ENCODE measurements at places on chromosomes 4 and X.

- no peak for DNase-seq
These were observed 337.7 kb downstream of the BMPR1B start for GRCh38 chr4:95095348-95095974.

DNA sequence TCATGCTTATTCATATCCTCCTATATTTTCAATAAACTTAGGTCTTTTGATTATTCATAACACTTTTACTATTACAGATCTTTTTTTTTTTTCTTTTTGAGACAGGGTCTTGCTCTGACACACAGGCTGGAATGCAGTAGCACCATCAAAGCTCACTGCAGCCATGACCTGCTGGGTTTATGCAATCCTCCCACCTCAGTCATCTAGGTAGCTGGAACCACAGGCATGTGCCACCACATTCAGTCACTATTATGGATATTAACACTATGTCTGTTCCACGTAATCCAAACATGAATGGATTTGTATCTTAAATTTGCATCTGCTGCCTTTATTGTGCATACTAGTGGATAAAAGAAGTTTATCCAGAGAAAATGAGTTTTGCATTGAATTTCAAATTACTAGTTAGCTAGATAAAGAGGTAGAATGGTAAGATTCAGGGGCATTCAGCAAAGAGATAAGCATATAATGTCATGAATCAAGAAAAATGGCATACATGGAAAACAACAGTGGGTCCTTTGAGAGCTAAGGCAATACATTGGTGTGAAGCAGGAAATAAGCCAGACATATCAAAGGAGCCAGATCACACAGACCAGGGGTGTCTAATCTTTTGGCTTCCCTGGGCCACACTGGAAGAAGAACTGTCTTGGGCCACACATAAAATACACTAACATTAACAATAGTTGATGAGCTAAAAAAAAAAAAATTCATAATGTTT is 13.9 kb downstream of the ANAPC10 start:
- no peak for DNase-seq

DNA sequence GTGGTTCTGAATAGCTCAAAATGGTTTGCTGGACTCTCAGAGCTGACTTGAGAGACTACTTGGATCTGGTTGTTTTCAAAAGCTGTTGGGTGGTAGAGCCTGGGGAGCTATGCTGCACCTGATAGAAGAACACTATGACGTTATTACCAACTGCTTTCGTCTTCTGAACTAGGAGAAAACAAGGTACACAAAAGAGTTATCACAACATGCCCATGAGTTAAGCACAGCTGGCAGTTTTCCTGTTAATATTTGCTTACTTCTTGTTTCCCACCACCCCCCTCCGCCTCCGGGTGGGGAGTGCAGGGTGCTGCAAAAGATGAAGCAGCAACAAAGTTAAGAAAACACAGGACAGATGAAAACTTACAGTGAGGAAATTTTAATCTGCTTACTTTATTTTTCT is 69.1 kb downstream of the RASL11B start:
- no peak for DNase-seq

DNA sequence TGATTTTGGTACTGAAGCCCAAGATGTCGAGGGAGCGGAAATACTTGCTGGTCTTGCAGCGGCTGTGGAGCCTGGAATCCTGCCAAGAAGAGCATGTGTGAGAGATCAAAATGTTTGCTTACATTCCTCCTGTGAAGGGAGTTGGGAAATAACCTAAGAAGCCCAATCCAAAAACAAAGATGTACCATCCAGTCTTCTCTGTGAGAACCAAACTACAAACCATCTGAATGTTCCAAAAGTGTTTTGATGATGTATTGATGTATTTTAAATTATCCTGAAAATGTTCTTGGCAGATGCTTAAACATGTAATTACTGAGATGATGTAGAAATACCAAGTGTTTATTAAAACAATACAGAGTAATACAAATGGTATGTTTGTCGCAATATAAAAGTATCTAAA is 10.1 kb upstream of the ADH1A start:
- DNase-seq, result no peak

DNA sequence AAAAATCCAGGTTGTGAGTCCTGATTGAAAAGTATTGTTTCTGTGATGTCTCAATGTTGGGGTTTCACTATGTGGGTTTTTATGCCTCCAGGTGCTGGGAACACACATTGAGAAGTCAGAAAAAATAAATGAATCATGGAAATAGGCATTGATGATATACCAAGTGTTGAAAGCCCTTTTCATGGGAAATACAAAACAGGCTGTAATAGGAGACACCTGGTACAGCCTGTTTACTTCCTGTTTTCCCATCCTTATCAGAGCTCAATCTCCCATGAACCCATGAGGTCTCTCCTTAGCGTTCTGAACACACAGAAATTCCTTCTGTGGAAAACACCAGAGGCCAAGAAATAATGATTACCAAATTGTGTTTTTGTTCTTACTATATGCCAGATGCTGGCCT is 106.3 kb upstream of the BOD1L1 start:
- DNase-seq, result no peak

DNA sequence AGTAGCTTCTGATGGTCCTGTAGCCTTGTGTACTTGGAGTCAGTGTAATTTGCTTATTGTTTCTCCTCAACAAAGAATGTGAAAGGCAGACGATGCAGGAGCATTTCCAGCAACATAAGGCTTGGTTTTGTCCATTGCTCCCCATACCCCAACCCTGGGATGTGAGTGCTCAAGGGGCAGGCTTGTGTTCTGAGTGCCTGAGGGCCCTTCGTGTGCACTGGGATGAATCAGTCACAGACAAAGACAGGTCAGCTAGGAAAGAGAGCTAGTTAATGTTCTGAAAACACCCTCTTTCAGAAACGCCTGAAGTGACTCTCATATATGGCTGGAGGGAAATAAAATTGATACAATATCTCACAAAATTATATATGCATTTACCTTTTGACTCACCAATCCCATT is 59.1 kb downstream of the PRPS1 start:
- DNase-seq, result no peak

- DNase-seq, result no peak
These were observed 29.3 kb upstream of the REPS2 start for GRCh38 chrX:16917120-16917519.

GRCh38 chr4:120037411-120037810 is 29.2 kb downstream of the MAD2L1 start:
- DNase-seq, result no peak

DNA sequence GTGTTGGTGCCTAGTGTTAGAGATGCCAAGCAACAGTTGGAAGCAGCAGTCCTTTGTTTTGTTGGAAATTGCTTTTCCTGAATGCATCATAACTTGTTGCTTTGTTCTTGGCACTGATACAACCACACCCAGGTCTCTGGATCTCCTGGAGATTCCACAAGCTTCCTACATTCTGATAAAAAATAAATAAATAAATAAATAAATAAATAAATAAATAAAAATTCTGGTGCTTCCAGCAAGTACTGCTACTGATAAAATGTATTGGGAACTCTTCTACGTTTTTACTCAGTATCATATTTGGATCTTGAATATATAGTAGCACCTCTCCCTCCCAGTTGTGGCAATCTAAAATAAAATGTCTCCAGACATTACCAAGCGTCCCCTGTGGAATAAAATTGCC is 62.7 kb upstream of the GRID2 start:
- DNase-seq, result no peak

- DNase-seq, result no peak
These were observed 61.7 kb upstream of the GUCY1A1 start for GRCh38 chr4:155604718-155605626.

DNA sequence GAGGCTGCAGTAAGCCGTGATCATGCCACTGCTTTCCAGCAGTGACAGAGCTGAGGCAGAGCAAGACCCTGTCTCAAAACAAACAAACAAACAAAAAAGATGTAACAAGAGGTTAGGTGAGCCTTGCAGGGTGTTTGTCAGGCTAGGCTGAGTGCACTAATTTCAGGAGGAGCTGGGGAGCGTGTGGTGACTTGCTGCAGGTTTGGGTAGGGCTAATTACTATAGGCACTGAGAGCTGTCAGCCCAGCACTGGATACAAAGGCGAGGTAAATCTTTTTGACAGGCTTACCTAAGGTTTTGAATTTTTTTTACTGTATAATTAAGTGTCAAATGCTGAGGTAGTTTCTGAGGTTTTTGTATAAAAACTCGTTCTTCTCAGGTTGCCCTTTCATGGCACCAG is 29.8 kb upstream of the SH3D19 start:
- no peak for DNase-seq

DNA sequence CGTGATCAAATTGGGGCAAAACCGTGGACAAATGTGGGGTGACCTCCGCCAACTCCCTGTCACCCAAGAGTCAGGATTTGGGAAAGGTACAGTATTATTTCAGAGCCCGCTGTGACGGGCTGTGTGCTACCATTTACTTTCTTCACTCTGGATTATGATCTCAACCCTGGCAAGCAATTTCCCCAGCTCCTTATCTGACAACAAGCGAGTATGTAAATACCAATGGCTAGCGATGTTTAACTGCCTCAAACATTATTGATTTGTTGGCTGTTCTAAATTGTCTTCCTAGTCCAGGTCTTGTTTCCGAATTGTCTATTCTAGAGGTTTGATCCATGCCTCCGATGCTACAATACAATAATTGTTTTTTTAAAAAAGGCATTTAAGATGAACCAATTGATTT is 17.7 kb upstream of the PITX2 start:
- DNase-seq, result no peak

Measured in stimulated activated CD4-positive, alpha-beta T cell treated with anti-CD3 and anti-CD28 coated beads, TNF-alpha, amount 100 ng/mL, for 4 hours (primary cell).